ENCODE measurements at places on chromosomes 1 and 21. TPM values are rescaled to one million over a fixed set of nuclear protein-coding genes. Genes with fewer than 3 reads are reported as not detected.

DNA sequence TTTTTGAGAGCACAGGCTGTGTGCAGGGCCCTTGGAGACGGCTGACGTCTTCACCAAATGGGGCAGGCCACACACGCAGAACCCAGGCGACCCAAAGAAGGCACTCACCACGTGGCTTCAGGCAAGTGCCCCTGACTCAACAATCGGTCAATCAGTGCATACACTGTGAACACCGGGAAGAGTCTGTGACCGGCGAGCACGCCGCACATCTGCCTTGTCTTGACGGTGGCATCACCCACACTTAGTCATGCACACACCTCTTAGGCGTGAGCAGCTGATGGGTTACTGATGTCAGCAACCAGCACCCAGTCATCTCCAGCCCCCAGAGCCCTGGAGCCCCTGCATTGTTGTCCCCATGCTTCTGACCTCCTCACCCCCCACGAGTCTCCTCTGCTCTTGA, 4.9 kb upstream of the LRRC3 start:
- DNase-seq = no peak

The CDA gene
- total RNA-seq = 36.3 TPM

The FMN2 gene
- total RNA-seq = 4.6 TPM

The NBPF10 gene
- 1.4 TPM for total RNA-seq

DNA sequence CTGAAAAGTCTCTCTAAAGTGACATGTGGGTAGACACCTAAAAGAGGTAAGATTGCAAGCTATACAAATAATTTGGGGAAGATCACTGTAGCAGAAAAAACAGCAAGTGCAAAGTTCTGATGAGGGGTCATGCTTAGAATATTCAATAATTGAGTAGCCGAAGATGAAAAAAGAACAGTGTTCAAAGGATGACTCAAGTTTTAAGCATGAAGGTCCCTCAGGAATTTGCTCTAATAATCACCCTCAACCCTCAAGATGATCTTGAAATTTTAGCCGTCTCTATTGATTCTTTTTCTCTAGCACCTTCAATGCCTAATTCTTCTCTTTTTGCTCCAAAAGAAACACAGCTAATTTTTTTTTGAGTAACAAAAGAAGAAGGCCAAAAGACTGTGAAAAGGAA, 190.6 kb upstream of the ZNHIT6 start:
- DNase-seq = no peak

DNA sequence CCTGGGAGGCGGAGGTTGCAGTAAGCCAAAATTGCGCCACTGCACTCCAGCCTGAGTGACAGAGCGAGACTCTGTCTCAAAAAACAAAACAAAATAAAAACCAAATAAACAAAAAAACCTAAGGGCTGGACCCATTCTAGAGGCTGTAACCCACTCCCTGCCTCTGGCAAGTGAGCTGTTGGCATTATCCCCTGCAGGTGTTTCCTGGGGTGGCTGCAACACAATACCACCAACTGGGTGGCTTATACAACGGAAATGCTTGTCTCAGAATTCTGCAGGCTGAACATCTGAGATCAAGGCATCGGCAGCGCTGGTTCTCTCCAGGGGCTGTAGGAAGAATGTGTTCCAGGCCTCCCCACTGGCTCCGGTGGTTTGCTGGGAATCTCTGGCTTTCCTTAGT, 15.2 kb downstream of the LRRC38 start:
- DNase-seq = no peak

GRCh38 chr1:92066321-92066720, 8.9 kb downstream of the SETSIP start:
- DNase-seq = peak; percentile 18

The LHX8 gene
- total RNA-seq = not detected

The EPHX1 gene
- total RNA-seq = 69.2 TPM

DNA sequence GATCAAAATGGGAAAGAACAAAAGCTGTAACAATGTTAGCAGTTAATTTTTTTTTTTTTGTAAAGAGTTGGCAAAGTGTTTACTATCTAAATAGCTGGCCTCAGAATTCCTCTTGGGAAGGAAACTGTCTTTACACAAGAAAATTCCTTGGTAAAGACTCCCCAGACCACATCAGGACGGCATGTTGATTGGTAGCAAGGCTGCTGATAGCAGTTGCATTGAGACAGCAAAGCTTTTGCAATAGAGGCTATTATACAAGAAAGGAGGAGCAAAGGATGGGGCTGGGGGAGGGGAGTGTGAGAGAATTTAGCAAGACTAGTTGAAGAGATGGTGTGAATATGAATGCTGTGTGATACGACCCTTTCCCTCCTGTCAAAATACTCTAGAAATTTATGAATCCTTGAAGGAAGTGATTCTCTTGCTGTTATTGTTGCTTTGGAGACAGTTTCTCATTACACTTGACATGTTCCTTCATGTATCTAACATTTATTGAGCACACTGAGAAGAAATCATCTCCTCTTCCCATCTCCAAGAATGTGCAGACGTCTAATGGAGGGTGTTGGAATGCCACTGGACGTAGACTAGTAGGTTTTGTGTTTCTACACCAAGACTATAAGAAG, 355.6 kb downstream of the SIPA1L2 start:
- no peak for DNase-seq

DNA sequence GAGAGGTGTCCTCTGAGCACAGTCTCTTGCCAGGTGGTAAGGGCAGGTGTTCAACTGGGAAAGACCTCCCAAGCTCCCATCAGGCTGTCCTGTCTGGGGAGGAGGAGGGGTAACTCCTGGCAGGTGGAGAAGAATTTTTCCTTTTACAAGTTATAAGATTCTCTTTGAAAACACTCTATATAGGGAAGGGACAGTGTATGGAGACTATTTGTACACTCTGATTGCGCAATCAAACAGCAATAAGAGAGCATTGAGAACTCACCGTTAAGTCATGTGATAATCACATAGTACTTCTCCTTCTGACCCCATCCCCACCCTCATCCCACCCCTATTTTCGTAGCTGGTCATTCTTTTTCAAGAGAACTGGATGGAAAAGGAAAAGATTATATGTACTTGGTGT, 179.3 kb upstream of the ZNF644 start:
- DNase-seq = no peak

The SPAG17 gene
- total RNA-seq = not detected

- peak; percentile 81 for DNase-seq
These were observed 32.0 kb downstream of the PTAFR start for GRCh38 chr1:28144203-28145135.

The GJA5 gene
- 2.0 TPM for total RNA-seq

- peak; percentile 18 for DNase-seq
These were observed 2.0 kb downstream of the XKR8 start for GRCh38 chr1:27961646-27962221.

DNA sequence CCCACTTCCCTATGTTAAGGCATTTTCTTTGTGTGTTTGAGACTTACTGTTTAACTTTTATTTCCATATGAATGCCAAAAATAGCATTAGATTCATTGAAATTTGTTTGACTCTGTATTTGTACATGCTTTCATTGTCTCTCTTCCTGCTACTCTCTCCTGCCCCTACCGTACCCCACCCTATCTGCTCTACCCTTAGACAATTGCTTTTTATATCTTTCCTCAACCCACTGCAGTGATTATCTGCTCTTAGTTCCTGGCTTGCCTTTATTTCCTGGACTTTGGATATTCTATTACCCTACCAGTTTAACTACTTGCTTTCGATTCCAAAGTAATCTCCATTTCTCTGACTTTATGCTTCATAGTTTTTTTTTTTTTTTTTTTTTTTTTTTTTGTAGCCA, 10.5 kb downstream of the RAVER2 start:
- no peak for DNase-seq

- no peak for DNase-seq
These were observed 10.2 kb downstream of the NFASC start for GRCh38 chr1:204880906-204881305.

DNA sequence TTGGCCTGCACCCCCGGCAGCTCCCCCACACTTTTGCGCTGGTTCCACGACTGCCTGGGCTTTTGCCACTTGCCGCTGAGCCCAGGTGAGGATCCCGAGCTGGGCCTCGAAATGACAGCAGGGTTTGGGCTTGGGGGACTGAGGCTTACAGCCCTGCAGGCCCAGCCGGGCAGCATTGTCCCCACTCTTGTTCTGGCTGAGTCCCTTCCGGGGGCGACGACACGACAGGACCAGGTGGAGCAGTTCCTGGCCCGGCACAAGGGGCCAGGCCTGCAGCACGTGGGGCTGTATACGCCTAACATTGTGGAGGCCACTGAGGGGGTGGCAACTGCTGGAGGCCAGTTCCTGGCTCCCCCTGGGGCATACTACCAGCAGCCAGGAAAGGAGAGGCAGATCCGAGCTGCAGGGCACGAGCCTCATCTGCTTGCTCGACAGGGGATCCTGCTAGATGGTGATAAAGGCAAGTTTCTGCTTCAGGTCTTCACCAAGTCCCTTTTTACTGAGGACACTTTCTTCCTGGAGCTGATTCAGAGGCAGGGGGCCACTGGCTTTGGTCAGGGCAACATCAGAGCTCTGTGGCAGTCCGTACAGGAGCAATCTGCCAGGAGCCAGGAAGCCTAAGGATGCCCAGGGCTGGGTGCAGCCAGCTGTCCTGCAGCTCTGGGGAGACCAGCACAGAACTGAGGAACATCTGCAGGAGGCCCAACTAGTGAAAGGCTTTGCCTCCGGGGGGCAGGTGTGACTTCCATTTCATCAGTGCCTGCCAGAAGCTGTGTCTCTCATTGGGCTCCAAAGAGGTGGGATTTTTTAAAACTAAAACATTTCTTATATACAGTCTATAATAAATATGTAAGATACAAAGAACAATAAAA, 1.2 kb downstream of the HPDL start:
- no peak for DNase-seq

- DNase-seq = no peak
These were observed 105.3 kb downstream of the BACH1 start for GRCh38 chr21:29403922-29404538.

The OPRD1 gene
- total RNA-seq = not detected

DNA sequence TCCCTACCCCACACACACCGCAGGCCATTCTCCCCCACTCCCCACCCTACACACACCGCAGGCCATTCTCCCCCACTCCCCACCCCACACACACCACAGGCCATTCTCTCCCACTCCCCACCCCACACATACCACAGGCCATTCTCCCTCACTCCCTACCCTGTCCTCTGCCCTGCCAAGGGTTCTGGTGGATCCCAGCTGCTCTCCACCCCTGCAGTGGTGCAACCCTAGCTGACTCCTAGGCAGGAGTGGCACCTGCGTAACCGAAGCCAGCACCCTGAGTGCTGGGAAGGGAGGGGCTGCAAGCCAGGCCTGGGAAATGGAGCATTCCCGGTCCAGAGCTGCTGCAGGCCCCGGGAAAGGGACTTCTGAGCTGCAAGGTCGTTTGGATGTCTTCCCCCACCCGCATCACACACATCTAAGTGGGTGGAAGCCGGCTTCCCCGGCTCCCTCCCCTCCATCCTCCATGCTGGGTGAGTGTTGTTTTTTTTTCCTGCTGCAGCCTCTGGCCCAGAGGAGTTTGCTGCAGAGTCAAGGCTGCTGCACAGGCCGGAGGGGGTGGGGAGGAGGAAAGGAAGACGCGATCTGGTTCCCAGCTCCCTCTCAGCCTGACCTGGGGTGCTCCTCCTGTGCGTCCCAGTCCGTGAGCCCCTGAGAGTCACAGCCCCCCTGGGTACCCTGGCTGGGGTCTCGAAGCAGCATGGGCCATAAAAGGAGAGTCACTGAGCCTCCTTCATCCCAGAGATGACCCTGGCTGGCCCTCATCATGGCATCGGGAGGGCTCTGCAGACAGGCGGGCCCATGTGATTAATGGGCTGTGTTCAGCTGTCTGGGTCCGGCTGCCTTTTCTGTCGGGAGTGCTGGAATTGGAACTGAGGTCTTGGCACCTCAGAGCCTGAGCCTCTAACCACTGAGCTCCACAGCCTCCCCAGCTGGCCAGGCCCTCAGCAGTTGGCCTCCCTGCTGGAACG, 16.1 kb downstream of the H6PD start:
- no peak for DNase-seq

The ANXA9 gene
- 0.18 TPM for total RNA-seq

The PTPRC gene
- 0.11 TPM for total RNA-seq

DNA sequence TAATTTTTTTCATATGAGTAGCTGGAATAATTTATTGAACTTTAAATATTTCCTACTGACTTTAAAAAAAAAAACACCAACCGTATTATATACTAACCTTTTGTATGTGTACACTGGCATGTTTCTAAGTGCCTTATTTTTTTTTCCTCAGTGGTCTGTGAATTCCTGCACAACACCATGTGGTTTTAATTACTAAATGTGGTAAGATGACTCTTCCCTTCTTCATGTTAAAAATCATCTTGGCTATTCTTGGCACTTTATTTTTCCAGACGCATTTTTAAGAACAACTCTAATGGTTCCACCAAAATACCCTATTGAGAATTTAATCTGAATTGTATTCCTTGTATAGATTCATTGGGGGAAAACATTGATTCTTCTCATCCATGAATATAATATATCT, 28.4 kb downstream of the PPP2R5A start:
- no peak for DNase-seq

- DNase-seq = no peak
These were observed 12.7 kb downstream of the RNPC3 start for GRCh38 chr1:103538226-103538625.

- DNase-seq = no peak
These were observed 16.8 kb downstream of the PANK4 start for GRCh38 chr1:2509589-2509988.

The ANKRD65 gene
- total RNA-seq = 0.18 TPM

The C1orf94 gene
- not detected for total RNA-seq

- DNase-seq = no peak
These were observed 91.7 kb downstream of the JAK1 start for GRCh38 chr1:64874666-64875065.

DNA sequence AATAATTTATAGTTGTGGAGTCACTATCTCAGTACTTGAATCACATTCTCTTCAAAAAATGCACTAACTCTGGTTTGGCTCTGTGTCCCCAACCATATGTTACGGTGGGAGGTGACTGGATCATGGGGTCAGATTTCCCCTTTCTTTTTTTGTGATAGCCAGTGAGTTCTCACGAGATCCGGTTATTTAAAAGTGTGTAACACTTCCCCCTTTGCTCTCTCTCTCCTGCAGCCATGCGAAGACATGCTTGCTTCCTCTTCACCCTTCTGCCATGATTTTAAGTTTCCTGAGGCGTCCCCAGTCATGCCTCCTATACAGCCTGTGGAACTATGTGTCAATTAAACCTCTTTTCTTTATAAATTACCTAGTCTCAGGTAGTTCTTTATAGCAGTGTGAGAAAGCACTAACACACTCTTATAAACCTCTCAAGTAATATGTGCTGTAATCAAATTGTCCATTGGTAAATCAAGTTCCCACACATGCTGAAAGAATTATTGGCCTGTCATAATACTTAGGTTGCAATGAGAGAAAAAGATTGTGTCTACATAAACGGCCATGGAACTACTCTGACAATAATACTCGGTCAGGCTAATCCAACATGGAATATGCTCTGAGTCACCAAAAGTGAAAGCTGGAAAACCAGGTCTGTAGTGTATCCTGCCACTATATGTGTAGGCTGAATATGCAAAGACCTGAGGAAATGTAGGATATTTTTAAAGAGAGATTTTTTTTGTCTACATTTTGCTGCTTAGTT, 107.5 kb downstream of the SLC44A5 start:
- peak; percentile 13 for DNase-seq

DNA sequence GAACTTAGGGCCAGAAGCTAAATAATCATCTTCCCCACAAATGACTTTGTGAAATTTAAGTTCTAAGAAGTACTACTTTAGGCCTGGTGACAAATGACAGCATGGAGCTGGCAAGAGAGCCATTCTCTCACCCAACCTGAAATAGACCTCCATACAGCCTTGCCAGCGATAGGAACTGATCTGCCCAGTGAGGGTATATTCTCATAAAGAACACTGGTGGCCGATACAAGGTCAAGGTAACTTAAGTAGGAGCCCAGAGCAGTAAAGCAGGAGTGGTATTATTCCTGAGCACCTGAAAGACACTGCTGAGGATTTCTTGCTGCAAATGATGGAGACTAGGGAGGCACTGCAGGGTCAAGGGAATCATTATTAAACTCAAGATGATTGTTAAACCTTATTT, 2.6 kb upstream of the TTLL7 start:
- DNase-seq = no peak

Data from PC-3 (cell line).